HepG2 (cell line): ENCODE measurements at places on chromosomes 6 and 20. TPM values are rescaled to one million over a fixed set of nuclear protein-coding genes. Genes with fewer than 3 reads are reported as not detected.
A peak's percentile ranks its signal among the peaks of the same experiment; 100 is the strongest.

Gene PROKR2
- total RNA-seq: not detected in 2 replicates

Gene RIPOR2
- total RNA-seq: 0.02 and 0.06 TPM in 2 replicates

DNA sequence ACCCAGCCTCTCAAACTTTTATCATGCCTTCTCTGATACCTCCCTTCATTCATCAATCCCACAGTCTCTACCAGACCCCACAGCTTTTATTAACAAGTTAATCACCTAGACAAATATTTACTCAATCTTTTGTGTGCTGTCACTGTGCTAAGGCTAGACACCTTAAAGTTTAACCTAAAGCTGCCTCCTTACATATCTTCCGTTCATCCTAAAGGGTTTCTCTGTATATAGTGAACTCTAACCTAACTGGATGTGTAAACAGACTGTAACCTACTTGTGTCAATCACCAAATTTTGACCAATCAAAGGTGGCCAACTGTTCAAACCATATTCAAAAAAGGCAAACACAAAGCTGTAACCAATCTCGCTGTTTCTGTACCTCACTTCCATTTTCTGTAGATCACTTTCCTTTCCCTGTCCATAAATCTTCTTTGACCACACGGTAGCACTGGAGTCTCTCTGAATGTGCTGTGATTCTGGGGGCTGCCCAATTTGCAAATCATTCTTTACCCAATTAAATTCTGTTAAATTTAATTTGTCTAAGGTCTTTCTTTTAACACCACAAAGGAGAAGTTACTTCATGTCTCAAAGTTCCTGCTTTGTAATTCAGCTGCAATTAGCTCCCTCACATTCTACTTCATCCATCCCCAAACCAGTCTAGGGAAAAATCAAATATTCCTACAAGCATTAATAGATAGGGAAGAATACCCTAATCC, 72.5 kb downstream of the ARHGAP18 start:
- DNase-seq: peak; percentile 56

GRCh38 chr6:89051676-89052075, 28.9 kb upstream of the PNRC1 start:
- no peak for DNase-seq

DNA sequence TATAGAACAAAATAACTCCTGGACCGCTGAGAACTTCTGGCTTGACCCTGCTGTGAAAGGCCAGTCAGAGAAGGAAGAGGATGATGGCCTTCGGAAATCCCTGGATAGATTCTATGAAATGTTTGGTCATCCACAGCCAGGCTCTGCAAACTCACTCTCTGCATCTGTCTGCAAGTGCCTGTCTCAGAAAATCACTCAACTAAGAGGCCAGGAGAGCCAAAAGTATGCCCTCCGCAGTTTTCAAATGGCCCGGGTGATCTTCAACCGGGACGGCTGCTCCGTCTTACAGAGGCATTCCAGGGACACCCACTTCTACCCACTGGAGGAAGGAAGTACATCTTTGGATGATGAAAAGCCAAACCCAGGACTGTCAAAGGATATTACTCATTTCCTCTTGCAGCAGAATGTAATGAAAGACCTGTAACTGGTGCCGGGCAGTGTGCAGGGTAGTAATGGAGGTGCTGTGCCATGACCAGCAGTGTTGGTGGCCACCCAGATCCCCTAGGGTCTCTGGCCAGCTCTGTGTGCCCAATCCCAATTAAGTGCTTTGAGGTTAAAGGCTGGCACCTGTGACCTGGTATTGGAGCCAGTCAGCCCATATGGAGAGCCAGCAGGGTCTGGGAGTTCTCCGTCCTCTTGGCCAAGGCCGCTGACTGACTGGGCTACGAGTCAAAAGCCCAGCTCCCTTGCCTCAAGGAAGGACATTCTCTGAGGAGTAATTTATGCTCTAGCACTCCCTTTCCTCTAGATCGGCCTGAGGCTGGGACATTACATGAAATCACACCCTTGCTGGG, 87.1 kb downstream of the TRMT6 start:
- no peak for DNase-seq

- no peak for DNase-seq
Measured at GRCh38 chr6:73790574-73790973, 94.6 kb downstream of the CD109 start.

DNA sequence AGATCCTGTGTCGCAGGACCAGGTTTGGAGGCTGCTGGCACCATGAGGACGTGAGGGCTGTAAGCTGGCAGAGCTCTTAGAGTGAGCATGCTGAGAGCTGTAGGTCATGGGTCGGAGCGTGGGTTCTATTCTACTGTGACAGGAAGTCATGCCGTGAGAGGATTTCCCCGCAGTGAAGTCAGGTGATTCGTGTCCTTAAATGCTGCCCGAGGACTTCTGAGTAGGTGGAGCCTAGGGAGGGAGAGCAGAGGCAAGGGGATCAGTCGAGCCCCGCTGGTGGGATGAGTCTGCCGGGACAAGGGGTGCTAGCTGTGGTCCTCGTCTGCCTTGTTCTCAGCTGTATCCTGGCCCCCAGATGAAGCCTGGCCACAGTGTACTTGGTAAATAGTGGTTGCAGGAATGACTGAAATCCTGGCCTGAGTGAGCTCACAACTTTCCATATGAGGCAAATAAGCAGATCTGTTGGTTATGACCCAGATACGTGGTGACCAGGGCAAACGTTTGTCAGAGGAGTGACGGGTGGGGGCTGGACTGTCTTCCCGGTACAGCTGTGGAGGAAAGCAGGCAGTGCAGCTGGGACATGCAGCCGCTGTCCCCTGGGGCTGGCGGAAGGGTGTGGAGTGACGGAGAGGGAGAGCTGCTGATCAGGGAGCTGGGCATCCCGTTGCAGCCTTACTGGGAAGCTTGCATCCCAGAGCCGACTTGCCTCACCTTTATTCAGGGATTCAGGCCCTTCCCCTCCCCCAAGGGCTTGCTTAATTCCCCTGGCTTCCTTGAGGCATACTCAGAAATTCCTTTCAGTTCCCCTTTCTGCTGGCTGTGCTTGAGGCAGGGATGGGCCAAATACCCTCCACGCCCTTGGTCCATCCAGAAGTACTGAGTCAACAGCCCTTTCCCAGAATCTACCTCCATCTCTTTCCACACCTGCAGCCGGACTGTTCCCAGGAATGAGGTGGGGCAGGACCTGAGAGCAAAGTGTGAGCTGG, 250.9 kb upstream of the RREB1 start:
- DNase-seq: no peak

DNA sequence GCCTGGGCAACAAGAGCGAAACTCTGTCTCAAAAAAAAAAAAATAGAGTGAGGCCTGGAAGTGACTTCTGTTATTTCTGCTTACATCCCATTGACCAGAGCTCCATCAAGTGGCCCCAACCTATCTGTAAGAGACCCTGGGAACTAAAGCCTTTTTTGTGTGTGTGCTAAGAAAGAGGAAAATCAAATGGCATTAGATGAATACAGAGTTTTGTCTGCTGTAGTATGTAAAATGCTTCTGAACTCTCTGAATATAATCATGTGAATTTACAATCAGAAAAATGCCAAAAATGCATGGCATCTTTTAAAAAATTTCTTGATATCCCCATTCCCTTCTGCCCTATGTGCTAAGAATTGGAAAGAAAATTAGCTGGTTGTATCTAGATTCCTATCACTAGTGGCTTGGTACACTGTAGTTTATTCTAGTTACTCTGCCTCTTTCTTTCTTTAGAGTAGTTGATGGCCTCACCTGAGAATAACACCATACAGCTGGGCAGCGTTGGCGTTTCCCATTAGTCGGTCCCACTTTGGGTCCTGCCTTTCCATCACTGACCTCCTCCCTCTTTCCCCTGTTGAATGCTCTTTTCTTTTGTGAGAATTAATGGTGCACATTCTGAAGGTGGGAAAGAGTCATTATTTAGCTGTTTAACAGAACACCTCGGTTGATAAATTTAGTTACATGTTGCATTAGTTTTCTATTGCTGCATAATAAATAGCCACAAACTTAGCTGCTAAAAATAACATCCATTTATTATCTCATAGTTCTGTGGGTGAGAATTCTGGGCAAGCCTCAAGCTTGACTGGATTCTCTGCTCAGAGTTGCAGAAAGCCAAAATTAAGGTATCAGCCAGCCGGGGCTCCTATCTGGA, 38.2 kb downstream of the SAMD5 start:
- no peak for DNase-seq
